ENCODE measurements at places on chromosomes 12 and 14. TPM values are rescaled to one million over a fixed set of nuclear protein-coding genes. Genes with fewer than 3 reads are reported as not detected.

- DNase-seq = no peak
Measured at GRCh38 chr12:91111366-91112325, at the start of gene LUM. LUM (minus strand) TSS chr12:91111494; CDS start chr12:91108979, 2,515 bp downstream.

DNA sequence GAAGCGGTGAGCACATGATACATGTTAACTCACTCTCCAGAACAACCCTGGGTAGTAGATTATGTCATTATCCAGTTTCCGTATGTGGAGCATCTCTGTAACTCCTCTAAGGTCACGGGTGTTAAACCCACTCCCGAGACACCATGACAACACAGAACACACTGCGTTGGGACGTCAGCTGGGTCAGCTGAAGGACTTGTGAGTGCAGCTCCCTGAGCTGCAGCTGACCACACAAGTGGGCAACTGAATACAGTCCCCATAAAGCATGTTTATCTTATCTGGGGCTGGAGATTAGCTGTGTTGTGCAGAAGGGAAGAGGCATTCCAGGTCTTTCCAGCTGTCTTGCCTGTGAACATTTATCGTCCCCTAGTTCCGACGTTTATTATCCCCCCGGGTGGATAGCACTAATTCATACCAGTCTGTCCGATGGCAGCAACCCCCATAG, 211.5 kb downstream of the CHST11 start:
- DNase-seq = no peak

DNA sequence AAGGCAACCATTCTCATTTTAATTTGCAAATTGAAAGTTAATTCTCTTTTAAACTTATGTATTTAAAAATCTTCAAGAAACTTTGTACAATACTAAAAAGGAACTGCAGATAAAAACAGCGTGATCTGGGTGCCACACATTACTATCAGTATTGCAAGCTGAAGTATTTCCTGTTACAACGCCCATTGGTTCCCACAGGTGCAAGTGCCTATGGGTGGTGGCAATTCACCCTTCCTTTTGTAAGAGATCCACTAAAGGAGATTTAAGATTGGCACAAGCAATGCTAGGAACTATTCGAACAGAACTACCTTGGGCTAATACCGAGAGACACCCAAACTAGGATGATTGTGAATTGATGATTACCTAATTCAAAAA, 13.2 kb downstream of the TAOK3 start:
- DNase-seq = no peak

DNA sequence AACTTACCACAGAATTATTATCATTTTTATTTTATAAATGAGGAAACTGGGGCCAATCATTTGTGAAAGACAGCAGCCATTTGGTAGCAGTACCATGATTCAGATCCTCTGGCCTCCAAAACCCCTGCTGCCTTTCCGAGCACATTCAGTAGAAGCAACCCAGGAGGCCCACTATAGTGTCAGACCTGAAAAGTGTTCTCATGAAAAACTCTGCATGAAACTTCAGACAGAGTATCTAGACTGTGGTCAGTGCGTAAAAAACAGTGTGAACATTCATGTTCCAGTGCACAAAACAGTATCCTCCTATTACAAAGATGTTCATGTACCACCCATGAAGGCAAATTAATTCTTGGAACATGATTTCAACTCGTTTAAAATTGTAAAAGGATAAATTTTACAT, 112.0 kb downstream of the EPS8 start:
- DNase-seq = no peak

- DNase-seq = no peak
Measured at GRCh38 chr14:95875831-95876760, 536 bp upstream of the TUNAR start.

PRH2 gene
- not detected for total RNA-seq

KRT83 gene
- not detected for total RNA-seq

AQP5 gene
- total RNA-seq = not detected

Data from foreskin keratinocyte (primary cell).